ENCODE measurements at places on chromosomes 11 and 22. TPM values are rescaled to one million over a fixed set of nuclear protein-coding genes. Genes with fewer than 3 reads are reported as not detected.

GRCh38 chr11:113153847-113154246 lies 160.5 kb upstream of the TTC12 start:
- no peak for DNase-seq
- H3K4me1 ChIP-seq: no peaks in the 10 kb centered on the region
- H3K27ac ChIP-seq: no peak overlapping the region

Gene CASP5
- 25.7 TPM for total RNA-seq

- no peaks in the 10 kb centered on the region for H3K36me3 ChIP-seq
- H3K4me3 ChIP-seq: peak within 1 kb of the TSS; percentile 20
- no peak for DNase-seq
- peaks cover 15% of the 10 kb centered on the region for H3K27me3 ChIP-seq
- no peak within 1 kb of the TSS for H3K27ac ChIP-seq
These were observed at the start of gene CALCB for GRCh38 chr11:15073361-15074205. TSS of gene CALCB (plus strand) at chr11:15073593. CDS start at chr11:15074719, 1,126 bp downstream.

DNA sequence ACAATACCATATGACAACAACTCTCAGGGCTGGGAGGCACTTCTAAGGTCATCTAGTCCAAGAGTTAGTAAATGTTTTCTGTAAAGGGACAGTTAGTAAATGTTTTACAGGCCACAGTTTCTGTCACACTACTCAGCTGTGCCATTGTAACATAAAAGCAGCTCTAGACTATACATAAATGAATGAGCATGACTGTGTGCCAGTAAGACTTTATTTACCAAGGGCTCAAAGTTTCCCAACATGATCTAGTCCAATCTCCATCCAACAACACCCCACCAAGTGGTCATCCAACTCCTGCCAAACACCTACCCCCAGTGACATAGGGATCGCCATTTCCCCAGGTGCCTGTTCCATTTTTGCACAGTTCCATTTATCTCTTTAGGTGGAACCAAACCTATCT lies 12.1 kb downstream of the SERGEF start:
- no peak overlapping the region for H3K4me3 ChIP-seq
- no peaks in the 10 kb centered on the region for H3K27me3 ChIP-seq
- H3K36me3 ChIP-seq: no peaks in the 10 kb centered on the region
- no peaks in the 10 kb centered on the region for H3K4me1 ChIP-seq
- H3K27ac ChIP-seq: no peak overlapping the region

- H3K27ac ChIP-seq: peak overlapping the region; percentile 66
- peak; percentile 94 for DNase-seq
- H3K27me3 ChIP-seq: no peaks in the 10 kb centered on the region
- no peak overlapping the region for H3K4me3 ChIP-seq
- no peaks in the 10 kb centered on the region for H3K36me3 ChIP-seq
These were observed 12.7 kb downstream of the DUSP8 start for GRCh38 chr11:1559111-1559951.
